Articular chondrocyte of knee joint (primary cell): ENCODE measurements at places on chromosomes 11 and 22. TPM values are rescaled to one million over a fixed set of nuclear protein-coding genes. Genes with fewer than 3 reads are reported as not detected.

The APOL4 gene
- total RNA-seq: 0.11 and 0.52 TPM in 2 replicates

The ALX4 gene
- under 0.01 and 0.13 TPM in 2 replicates for total RNA-seq

The C11orf97 gene
- not detected in 2 replicates for total RNA-seq

The DTX4 gene
- 0.32 and 0.52 TPM in 2 replicates for total RNA-seq

The SHISA8 gene
- total RNA-seq: not detected in 2 replicates

The NXPE4 gene
- not detected in 2 replicates for total RNA-seq

The RPS6KA4 gene
- 26.3 and 38.2 TPM in 2 replicates for total RNA-seq

The C1QTNF6 gene
- total RNA-seq: 7.6 and 8.2 TPM in 2 replicates

The MMP13 gene
- total RNA-seq: 1.6 and 5.7 TPM in 2 replicates

The PTPN5 gene
- not detected in 2 replicates for total RNA-seq
